ENCODE measurements at places on chromosomes 12 and 14.

DNA sequence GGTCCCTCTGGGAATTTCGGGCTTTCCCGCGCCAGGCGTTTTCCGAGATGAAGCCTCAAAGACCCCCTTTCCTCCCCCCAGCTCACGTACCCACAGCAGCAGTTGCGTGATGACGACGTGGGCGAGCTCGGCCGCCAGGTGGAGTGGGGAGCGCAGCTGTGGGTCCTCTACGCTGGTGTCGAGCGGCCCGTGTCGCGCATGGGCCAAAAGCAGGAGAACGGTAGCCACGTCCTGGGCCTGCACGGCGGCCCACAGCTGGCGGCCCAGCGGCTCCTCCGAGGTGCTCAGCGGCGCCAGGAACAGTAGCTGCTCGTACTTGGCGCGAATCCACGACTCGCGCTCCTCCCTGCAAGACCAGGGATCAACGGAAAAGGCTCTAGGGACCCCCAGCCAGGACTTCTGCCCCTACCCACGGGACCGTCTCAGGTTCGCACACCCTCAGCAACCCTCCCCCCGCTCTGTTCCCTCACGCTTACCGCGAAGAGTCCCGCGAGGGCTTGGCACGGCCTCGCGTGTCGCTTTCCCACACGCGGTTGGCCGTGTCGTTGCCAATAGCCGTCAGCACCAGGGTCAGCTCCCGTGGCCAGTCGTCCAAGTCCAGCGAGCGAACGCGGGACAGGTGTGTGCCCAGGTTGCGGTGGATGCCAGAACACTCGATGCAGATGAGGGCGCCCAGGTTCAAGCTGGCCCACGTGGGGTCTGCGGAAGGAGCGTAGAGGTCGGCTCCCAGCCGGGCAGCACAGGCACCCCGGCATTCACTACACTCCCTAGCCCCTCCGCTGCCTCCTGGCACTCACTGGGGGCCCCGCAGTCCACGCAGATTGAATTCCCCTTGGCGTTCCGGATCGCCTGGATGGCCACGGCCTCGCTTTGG, 11.4 kb downstream of the AGAP2 start:
- no peak for DNase-seq

DNA sequence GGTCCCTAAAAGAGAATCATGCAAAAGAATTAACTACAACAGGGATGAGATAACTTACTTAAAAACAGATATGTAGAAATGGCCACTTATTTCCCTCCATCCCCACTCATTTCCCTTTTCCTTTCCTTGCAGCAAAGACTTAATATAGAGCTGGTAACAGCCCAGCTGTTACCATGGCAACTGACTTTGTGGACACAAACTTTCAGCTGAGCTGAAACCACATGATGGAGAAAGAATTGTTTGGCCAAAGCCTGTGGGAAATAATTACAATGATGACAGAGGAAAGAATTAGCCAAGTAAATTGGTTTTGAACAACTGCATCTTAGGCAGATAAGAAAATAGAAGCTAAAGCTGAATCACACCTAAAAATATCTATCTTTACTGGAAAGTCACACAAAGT, 364.9 kb downstream of the GALC start:
- DNase-seq = no peak

DNA sequence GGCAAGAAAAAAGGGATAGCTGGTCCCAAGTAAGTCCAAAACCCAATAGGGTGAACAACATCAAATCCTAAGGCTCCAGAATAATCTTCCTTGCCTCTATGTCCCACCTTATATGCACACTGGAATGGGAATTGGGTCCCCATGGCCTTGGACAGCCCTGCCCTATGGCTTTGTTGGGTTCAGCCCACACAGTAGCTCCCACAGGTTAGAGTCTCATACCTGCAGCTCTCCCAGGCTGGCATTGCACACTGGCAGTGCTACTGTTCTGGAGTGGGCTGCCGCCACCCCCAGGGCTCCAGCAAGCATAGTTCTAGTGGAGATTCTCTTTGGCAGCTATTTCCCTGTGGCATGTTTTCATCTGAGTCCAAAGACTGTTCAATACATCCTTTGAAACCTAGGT, 352.4 kb upstream of the CLEC14A start:
- no peak for DNase-seq

DNA sequence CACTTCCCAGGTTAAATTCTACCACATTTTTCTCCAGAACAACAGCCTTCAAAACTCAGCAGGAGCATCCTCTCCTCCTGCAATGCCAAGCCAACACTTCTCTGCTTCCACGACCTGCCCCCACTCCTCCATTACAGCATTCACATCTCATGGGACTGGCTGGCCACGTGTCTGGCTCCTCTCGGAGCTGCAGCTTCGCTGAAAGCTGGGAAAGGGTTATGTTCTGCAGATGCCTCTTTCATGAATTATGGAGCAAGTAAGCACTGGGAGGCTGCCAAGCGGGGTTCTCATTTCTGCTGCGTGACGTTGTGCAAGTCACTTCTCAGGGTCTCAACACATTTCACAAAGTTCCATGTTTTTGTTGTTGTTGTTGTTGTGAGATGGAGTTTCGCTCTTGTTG, 142.2 kb upstream of the RFLNA start:
- no peak for DNase-seq

GRCh38 chr14:52325126-52325525, 11.0 kb downstream of the PTGER2 start:
- peak; percentile 82 for DNase-seq

DNA sequence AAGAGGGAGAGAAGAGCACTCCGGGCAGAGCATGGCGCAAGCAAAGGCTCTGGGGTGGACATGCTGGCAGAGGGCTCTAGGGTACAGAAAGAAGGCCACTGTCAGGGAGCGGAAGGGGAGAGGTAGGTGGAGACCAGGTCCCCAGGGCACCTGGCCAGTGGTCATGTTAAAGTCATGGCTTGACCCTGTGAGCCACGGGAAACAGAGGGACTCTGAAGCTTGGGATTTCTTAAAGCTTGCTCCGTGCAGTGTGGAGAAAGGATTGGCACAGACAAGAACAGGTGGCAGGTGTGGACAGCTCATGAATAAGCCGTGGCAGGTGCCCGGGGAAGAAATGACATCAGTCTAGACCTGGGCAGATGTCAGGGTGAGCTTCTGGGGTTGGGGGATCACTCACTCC, 413.8 kb downstream of the BCL11B start:
- DNase-seq = no peak

DNA sequence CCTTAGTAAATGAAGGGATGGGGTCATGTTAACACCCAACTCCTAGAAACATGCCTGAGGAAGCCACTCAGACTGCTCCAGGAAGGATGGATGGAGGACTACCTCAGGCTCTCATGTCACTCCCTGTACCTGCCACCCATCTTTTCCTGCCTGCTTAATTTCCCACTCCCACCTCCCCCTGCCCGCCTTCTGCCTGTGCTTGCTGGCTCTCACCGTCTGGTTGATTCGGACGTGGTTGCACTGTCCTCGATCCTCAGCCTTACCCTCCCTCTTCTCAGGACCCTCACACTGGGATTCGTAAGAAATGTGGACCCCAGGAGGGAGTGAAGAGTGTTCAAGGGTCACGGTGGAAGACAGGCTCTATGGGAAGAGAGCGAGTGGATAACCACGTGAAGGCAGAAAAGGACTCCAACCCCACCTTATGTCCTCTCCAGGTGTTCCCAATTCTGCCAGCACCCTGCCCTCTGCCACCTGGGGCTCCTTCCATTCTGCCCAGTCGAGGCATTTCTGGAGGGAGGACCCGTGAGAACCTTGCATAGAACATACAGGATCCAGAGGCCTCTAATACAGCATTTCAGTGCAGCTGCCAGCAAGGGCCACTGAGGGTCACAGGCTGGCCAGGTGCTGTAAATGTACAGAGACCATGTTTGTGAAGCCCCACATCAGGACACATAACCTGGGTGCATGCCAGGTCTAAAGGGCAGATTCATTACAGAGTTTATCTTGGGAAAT, 12.9 kb downstream of the ITGB7 start:
- no peak for DNase-seq

DNA sequence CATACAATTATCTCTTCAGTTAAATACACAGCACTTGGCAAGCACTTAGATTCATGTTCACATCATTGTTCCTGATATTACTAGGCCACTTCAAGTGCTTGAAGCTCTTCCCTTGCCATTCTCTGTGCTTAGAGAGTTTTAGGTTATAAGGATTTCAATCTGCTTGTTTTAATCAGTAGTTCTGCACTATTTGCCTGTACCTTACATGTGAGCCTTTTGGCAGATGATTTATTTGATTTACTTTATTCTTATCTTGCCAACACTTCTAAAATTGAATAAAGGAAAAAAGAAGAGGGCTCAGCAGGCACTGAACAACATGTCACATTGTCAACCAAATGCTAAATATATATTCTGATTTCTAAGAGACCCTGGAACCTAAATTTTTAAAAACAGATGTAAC, 363.8 kb upstream of the USP15 start:
- no peak for DNase-seq

GRCh38 chr12:65460063-65460462, 181.6 kb downstream of the MSRB3 start:
- no peak for DNase-seq

DNA sequence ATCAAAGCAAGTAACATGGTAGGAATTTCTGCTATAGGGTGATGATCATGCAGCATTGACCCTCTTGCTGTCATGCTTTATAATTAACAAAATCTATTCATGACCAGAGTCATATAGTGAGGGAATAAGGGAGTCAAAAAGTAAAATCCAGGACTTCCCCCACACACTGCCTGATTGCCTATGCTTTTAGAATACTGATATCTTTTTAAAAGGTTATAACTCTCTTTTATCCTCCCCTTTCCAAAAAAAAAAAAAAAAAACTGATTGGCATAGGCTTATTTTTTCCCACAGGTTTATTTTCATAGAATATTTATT, 51.4 kb downstream of the ZFP36L1 start:
- DNase-seq = no peak

DNA sequence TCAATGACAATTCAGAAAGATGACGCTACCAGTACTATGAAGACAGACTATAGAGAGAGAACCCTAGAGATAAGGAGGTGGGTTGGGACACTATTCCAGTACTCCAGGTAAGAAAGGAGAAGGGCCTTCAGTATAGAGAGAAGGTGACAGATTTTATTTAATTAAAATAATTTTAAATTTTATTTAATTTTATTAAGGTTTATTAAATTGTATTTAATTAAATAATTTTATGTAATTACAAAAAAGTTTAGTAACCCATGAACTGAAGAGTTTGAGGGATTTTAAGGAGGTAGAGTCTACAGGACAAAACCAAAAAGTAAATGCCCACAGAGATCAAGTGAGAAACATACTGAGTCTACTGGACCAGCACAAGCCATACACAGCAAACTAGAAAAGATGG, 20.3 kb downstream of the TMED10 start:
- DNase-seq = no peak

GRCh38 chr14:79248126-79248525, 963.2 kb downstream of the DIO2 start:
- DNase-seq = no peak

GRCh38 chr12:6069437-6070093, 54.9 kb downstream of the VWF start:
- DNase-seq = peak; percentile 14

GRCh38 chr14:100088226-100088625, 23.0 kb downstream of the EVL start:
- DNase-seq = no peak

- peak; percentile 29 for DNase-seq
Observed at GRCh38 chr14:63276492-63277342, 42.0 kb downstream of the GPHB5 start.

- no peak for DNase-seq
Observed at GRCh38 chr12:131927110-131928079, 1.7 kb upstream of the PUS1 start.

DNA sequence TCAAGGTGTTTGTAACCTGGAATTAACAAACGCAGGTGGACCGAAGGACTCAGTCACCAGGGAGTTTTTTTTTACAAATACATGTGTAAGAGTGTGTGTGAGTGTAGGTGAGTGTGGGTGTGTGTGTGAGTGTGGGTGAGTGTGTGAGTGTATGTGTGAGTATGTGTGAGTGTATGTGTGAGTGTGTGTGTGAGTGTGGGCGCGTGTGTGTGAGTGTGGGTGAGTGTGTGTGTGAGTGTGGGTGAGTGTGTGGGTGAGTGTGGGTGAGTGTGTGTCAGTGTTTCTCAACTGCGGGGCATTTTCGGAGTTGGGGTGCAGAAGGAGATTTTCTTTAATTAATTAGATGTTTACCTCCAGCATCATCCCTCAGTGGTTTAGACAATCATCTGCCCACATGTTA, 1178.8 kb downstream of the VRK1 start:
- peak; percentile 57 for DNase-seq

- no peak for DNase-seq
Observed at GRCh38 chr12:6312529-6313325, 2.2 kb downstream of the PLEKHG6 start.

GRCh38 chr12:132342251-132343227, 13.2 kb upstream of the GALNT9 start:
- DNase-seq = no peak

- no peak for DNase-seq
Observed at GRCh38 chr14:91750634-91751198, 18.8 kb upstream of the CATSPERB start.

GRCh38 chr12:56520048-56520447, 1.6 kb upstream of the RBMS2 start:
- no peak for DNase-seq

DNA sequence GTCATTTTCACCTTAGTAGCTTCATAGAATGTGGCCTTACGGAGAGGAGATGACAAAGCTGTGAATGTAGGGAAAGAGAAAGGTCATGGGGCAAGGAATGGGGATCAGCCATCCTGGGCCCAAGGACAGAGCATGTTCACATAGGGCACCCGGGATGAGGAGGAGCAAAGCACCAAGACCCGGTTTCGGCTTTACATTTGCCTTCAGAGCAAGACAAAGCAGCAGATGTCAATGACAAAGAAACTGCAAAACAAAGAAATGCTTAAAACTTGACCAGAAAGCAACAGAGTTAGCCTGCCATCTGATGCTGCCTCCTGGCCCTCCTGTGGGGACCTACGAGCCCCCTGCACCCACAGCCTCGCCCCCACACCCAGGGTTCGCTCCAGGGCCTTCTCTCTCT, 249.2 kb downstream of the SLC41A2 start:
- no peak for DNase-seq

DNA sequence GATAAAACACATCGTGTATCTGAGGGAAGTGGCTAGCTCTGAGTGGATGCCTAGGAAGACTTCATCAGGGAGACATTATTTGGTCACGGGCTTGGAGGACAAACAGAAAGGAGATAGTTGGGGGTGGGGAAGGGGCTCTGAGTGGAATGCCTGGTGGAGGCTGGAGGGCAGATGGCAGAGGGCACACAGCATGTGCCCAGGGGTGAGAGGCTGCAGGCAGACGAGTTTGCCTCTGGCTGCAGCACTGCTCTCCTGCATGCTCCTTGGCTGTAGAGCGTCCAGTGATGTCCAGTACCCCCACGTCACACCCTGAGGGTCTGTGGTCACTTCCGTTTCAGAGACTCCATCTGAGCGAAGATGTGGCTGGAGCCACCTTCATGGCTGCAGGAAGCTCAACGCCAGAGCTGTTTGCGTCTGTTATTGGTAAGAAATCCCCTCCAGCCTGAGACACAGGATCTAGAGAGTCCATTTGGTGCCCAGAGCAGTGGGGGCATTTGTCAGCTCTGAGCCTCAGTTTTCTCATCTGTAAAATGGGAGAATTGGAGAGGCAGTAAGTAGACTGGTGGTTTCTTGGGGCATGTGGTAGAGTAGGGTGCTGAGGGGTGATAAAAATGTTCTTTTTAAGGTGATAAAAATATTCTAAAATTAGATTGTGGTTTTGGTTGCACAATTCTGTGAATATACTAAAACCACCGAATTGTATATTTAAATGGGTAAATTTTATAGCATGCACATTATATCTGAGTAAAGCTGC, 71.7 kb upstream of the RIN3 start:
- no peak for DNase-seq

Measured in CD4-positive, alpha-beta T cell treated with Interleukin-4 for 4 hours (primary cell).